Naive thymus-derived CD4-positive, alpha-beta T cell (primary cell): ENCODE measurements at places on chromosomes 2 and 18. TPM values are rescaled to one million over a fixed set of nuclear protein-coding genes. Genes with fewer than 3 reads are reported as not detected.

DNA sequence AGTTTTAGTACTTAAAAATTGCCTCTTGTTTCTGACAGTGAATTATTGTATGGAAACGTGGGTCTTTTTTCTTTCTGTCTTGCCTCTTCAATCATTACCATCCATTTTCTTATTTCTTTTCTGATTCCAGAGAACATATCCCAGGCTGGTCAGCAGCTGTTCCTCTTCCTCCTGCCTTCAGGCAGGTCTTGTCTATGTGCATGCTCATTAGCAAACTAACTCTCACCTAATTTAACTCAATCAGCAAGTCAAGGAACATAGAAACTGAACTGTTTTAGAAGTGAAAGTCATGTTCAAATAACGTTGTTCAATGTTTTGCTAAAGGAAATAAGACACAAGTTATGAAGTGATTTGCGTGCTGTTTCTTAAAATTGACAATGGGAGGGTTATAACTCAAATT lies 241.5 kb downstream of the PTGR3 start:
- no peaks in the 10 kb centered on the region for H3K36me3 ChIP-seq
- DNase-seq: no peak
- H3K4me1 ChIP-seq: no peaks in the 10 kb centered on the region

The SULT1C4 gene
- polyA plus RNA-seq: not detected

GRCh38 chr2:70089220-70089982 lies 2.1 kb downstream of the PCBP1 start:
- DNase-seq: no peak
- peak overlapping the region; percentile 71 for H3K4me3 ChIP-seq
- H3K4me1 ChIP-seq: peaks cover 47% of the 10 kb centered on the region
- H3K36me3 ChIP-seq: peaks cover 13% of the 10 kb centered on the region
- H3K27ac ChIP-seq: peak overlapping the region; percentile 100

DNA sequence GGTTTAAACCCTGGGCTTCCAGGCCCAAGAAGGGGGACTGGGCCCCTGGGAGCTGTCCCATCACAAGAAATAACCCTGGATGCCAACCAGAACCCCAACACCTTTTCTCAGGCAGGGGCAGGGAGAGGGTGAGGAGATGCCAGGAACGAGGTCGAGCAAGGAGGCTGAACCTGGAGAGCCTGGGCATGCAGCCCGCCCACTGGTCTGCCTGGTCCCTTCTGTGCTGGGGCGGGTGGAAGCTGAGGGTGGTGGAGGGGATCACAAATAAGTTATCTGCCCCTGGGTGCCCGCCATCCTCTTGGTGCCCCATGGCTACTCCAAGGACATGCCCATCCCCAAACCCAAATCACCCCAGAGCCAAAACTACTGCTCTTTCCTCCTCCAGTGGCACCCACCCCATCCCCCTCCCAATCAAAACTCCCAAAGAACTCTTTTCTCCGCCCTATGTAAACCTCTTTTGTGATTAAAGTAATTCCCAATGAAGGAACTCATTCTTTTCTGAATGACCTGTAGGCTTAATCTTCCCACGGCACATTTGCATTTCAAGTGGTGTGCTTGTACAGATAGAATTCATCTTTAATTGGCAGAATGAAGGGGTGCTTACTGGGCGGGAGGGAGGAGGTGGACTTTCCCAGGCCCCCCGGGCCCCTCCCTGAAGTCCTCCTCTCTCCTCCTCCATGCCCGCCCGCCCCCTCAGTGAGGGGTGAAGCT lies 47.9 kb downstream of the EFR3B start:
- no peak overlapping the region for H3K4me3 ChIP-seq
- no peaks in the 10 kb centered on the region for H3K4me1 ChIP-seq
- no peaks in the 10 kb centered on the region for H3K27me3 ChIP-seq
- no peak for DNase-seq
- H3K27ac ChIP-seq: no peak overlapping the region
- H3K36me3 ChIP-seq: no peaks in the 10 kb centered on the region

GRCh38 chr2:115162494-115163293 lies 720.3 kb downstream of the DPP10 start:
- no peaks in the 10 kb centered on the region for H3K36me3 ChIP-seq
- H3K27ac ChIP-seq: no peak overlapping the region
- H3K4me3 ChIP-seq: no peak overlapping the region
- no peak for DNase-seq

DNA sequence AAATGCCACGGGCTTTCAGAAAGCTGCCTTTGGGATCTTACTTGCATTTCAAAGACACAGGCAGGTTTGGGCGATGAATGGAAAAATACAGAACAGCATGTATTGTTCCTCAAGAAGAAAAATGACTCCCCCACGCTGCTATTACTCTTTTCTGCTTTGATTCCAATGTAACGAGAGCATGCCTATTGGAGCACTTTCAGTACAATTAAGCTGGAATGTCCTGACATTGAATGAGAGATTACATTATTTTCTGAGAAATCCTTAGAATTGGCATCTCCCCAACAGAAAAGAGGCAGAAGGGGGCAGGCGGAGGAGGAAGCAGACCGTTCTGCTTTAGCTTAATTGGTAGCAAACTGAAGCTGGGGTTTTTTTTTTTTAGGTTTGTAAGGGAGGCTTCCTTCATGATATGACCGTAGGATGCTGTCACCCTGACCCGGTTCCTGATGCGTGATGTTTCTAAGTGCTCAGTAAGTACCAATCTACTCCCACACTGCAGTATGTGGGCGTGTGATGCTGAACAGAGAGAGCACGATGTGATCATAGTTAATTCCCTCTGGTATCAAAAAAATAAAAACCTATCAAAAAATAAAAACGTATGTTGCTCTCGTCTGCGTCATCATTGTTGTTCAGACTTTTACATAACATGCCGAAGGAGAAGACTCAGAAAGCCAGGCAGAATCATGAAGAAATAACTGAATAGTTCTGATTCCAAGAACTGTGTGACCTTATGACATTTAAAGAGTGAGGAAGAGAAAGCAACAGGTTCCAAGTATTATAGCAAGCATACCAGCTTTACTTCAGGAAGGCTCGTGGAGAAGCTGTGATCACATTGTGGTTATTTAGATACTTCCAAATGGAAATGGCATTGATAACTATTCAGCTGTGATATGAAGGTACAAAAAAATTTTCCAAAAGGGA lies 40.5 kb downstream of the LONRF2 start:
- DNase-seq: no peak
- no peaks in the 10 kb centered on the region for H3K27me3 ChIP-seq
- no peaks in the 10 kb centered on the region for H3K36me3 ChIP-seq
- H3K4me3 ChIP-seq: no peak overlapping the region
- no peaks in the 10 kb centered on the region for H3K4me1 ChIP-seq
- H3K27ac ChIP-seq: no peak overlapping the region

The TMSB10 gene
- polyA plus RNA-seq: 6,721 TPM

The E2F6 gene
- 3.1 TPM for polyA plus RNA-seq

DNA sequence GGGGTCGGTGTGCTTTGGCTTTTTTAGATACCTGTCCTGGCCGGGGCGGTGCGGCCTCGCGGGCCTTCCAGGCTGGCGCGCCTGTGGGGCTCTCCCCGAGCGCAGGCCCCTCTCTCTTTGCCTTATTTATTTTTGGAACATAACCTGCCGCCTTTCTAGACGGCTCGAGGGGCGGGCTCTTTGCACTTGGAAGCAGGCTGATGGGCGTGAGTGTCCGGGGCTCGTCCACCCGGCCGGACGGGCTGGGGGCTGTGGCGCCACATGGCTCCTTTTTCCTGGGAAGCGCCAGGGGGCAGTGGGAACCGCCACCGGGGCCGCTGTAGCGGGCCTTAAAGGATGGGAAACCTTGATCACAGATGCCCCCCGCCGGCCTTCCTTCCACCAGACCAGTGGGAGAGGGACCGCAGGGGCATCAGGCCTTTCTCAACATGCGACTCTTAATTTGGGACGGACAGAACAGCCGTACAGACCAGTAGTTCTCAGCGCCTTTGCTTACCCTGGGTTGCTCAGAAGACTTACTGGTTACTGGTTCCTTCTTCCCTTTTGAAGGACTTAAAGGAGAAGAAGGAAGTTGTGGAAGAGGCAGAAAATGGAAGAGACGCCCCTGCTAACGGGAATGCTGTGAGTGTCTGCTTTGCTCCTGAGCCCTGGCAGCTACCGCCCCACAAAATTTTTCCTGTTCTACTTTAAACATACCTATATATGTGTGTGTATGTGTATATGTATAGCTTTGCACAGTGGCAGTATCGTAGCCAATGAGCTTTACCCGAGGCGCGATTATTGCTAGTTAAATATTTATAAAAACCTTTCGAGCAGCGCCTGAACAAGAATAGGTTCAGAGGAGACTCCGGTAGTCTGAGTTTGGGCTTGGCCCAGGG lies 2.7 kb downstream of the PTMA start:
- H3K27ac ChIP-seq: peak overlapping the region; percentile 95
- H3K4me1 ChIP-seq: peaks cover 35% of the 10 kb centered on the region
- peaks cover 15% of the 10 kb centered on the region for H3K36me3 ChIP-seq

The RBFA gene
- polyA plus RNA-seq: 14.6 TPM

The ANKZF1 gene
- 29.7 TPM for polyA plus RNA-seq
